ENCODE measurements at places on chromosomes 16 and 17.

DNA sequence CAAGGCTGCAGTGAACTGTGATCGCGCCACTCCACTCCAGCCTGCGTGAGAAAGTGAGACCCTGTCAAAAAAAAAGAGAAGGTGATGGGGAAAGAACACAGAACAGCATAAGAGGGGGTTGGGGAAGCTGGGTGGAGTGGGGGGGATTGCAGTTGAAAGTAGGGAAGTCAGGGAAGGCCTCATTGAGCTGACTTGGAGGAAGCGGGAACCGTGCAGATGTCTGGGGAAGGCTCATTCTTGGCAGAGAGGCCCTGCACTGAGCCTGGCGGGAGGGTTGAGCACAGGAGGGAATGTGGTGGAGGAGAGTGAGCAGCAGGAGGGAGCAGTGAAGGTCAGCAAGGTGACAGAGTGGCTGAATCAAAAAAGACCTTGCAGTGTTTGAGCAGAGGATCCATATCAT is 26.9 kb downstream of the IL4R start:
- DNase-seq: no peak

DNA sequence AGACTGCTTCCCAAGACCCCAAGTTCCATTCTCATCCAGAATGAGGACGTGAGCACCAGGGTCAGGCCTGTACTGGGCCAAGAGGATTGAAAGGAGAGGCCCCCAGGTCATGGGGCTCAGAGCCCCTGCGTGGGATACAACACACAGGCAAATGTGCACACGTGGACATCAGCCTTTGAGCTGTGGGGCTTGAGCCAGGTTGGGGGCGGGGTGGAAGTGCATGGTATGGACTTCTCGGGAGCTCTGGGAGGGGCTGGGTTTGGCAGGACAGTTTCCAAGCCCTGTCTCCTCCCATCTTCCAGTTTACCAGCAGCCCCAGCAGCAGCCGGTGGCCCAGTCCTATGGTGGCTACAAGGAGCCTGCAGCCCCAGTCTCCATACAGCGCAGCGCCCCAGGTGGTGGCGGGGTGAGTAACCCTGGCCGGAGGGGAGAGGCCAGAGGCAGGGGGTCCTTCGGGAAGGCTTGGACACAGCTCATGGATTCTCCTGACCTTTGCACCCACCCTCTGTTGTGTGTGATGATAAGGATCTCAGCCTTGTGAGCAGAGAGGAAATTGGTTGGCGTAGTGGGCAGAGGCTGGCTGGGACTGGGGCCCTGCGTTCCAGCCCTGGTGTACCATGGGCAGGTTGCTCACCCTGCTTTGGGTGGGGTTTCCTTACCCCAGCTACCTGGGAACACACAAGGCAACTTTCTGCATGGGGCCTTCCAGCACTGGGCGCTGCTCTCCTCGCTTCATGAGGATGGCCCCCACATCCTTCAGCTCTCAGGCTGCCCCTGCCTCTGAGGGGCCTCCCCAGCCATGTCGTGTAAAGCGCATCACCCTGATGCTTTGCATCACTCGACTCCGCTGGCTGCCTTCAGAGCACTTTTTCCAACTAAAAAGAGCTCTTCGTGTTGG is 10.4 kb upstream of the LASP1NB start:
- DNase-seq: no peak

DNA sequence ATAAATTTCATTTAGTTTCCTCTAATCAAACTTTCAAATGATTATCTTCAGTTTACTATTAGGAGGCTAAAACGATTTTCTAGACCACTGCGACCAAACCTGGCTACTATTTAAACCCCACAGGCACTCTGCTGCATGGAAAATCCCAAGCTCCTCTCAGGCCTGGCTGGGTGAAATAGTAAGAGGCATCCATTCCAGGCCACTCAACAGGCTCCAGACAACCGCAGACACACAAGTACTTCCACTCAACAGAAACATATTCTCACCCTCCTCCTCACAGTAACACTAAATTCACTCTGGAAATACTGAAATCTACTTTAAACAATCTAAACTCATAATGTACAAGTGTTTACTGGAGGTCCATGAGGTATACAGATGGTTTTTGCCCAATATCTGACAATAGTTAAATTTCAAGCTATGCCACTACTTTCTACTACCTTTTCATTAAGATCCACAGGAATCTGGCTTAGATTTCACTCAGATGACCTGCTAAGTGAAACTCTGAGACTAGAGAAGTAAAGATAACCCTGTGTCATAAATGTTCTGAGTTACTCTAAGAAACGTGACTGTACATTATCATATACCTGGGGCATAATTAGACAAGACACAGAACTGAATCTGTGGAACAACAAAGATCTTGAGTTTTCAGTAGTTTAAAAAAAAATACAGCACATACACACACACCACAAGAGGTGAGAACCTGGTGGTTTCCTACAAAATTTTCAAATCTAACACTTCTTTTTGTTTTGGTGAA is 10.4 kb downstream of the VPS53 start:
- DNase-seq: no peak

GRCh38 chr16:20760346-20760745 is 3.5 kb upstream of the ACSM3 start:
- no peak for DNase-seq

DNA sequence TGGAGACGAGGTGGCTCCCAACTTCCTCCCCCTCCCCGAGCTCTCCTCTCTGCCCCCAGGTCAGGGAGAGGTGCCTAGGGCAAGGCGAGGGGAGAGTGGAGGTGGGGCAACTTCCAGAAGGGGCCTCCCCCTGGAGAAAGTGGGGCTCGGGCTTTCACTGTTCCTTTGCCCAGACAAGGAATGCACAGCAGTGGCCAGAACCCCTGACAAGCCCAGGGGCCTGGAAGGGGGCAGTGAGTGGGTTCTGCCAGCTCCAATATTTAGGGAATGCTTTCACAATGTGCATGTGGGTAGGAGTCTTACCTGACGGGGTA is 11.7 kb upstream of the SP2 start:
- DNase-seq: no peak
